PC-3 (cell line): ENCODE measurements at places on chromosomes 2 and 18.
A peak's percentile ranks its signal among the peaks of the same experiment; 100 is the strongest.

DNA sequence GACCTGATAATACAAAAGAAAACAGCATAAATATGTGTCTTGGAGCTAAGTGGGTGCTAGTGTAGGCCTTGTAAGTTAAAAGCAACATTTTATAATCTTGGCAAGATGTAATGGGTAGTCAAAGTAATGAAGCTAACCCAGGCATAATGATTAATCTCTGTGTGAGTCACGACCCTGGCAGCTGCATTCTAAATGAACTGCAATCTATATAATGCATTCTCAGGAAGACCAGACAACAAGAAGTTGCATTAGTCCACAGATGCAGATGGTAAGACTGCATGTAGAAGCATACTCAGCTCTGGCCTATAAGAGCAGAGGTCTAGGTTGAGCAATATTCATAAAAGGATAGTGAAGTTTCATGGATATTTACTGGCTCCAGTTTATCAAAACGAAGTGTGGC is 85.6 kb upstream of the ETAA1 start:
- peak; percentile 80 for DNase-seq

- DNase-seq = no peak
Observed at GRCh38 chr2:187169864-187170263, 278.2 kb downstream of the CALCRL start.

- no peak for DNase-seq
Observed at GRCh38 chr2:120632796-120633646, 102.6 kb upstream of the GLI2 start.

GRCh38 chr18:76349067-76349715 is 145.9 kb downstream of the ZNF516 start:
- peak; percentile 82 for DNase-seq

DNA sequence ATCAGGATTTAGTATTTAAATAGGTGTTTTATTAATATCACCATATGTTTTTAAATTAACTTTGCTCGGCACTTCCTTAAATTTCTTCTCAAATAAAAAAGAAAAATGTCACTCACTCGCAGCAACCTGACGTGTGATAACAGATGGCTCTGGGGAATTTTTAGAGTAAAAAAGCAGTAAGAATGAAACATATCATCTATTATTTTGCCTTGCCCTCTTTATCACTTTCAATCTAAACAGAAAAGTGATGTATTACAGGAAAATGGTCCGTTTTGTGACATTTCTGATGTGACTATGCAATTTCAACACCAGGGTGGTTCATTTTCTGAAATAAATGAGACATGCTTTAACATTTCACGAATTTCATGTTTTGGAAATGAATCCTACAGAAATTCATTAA is 1368.0 kb upstream of the LRRTM1 start:
- DNase-seq = no peak

GRCh38 chr2:241357531-241357930 is 1.4 kb downstream of the FARP2 start:
- DNase-seq = no peak

- DNase-seq = no peak
Observed at GRCh38 chr18:39211461-39211860, 1645.9 kb upstream of the CELF4 start.

DNA sequence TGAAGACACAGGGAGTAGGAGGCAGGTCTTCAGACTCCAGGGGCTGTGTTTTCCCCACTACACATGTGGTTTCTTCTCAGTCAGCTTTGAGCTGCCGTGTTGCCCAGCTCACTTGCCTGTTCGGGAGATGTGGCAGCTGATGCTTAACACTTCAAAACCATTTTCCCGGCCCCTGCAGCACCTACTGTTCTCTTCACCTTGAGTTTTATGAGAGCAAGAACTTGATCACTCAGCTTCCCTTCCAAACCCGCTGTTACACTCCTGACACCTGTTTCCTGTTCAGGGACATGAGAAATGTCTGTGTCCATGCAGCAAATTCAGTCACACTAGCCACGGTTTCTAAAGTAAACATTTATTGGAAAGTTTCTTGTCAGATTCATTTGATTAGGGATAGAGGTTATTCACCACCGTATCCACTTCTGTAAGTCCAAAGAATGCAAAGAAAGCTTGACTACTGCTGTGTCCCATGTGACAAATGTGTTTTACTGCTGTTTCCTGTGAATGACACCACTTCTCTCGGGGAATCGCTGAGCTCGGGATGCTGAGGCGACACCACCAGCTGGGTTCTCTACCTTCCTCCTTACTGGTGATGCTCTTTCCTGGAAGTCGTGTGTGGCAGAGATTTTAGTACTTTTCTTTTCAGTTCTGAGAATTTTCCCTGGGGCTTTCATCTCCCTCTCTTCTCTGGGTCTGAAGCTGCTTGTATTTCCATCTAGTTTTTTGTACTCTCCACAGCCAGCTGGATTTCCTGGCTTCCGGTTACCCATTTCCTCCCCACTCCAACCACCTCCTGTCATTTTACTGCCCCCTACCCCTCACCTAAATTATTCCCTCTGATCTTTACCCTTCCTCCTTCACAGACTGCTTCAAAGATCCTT is 91.7 kb downstream of the KLF7 start:
- peak; percentile 13 for DNase-seq

DNA sequence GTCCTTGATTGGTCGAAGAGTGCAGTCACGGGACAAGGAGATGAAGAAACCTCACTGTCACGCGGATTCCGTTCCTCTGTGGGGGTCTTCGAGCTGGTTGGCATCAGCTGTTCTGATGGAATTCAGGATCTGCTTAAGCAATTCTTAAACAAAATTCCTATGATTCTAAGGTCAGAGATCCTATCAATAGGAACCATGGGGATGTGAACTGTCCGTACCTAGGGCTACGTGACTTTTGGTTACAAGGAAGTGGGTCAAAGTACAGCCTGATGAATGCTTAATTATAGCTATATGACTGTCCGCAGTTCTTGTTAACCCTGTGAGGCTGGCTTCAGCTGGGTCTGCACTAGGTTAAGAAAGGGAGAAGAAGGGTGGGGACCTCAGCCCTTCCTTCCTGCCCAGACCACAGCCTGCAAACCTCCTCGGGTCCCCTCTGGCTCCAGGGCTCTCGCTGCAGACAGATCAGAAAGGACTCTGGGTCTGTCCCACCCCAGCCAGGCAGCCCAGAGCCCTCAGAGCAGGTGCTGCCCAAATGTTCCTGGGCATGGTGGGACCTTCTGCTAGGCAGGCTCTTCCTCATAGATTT is 44.2 kb upstream of the TAF1B start:
- DNase-seq = no peak

- no peak for DNase-seq
Observed at GRCh38 chr2:78035804-78036203, 513.6 kb upstream of the LRRTM4 start.

GRCh38 chr2:121576263-121576662 is 45.6 kb downstream of the RNU4ATAC start:
- DNase-seq = no peak

GRCh38 chr2:110969696-110970095 is 151.0 kb upstream of the BCL2L11 start:
- DNase-seq = no peak

DNA sequence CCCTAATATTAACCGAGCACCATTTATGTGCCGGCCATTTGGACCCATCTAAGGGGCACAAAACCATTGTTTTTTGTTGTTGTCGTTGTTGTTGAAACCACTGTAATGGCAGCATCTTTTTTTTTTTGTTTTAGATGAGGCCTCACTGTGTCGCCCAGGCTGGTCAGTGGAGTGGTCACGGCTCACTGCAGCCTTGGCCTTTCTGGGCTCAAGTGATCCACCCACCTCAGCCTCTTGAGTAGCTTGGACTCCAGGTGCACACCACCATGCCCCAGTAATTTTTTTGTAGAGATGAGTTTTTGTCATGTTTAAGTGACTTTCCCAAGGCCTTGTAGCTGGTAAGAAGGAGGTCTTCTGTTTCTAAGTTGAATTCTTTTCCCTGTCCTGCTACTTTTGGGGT is 33.0 kb downstream of the ASAP2 start:
- DNase-seq = no peak

DNA sequence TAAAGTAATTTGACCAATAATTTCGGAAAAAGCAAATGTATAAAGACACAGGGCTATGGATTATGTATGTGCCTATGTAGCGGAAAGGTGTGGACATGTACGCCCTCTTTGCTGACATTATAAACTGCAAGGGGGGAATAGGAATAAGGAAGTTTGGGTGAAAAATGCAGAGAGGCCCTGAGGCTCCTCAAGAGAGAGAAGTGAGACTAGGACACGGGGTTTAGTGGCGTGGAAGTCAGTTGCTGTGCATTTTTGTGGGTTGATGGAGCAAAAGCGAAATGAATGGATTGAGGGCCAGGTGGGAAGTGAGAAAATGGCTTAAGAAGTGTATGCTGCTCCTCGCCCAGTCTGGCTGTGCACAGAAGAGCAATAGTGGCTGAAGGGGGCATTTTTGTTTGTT is 96.2 kb upstream of the B3GNT7 start:
- no peak for DNase-seq

DNA sequence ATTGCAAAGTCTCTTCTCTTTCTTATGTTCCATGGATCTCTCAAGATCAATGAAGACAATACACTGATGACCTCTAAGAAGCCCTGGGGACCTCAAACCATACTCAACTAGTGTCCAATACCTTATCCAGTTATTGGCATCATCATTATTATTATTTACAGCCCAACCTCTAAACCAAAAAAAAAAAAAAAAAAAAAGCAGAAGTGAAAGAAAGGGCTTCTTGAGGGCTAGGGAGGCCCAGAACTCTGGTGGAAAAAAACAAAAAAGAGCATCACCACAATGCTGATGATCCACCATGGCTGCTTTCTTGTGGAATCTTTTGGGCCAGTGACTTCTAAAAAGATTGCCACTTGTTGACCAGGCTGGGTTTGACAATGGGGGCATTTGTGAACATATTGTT is 324.9 kb downstream of the LPIN1 start:
- no peak for DNase-seq
